ENCODE measurements at places on chromosomes 12 and 14. TPM values are rescaled to one million over a fixed set of nuclear protein-coding genes. Genes with fewer than 3 reads are reported as not detected.
A peak's percentile ranks its signal among the peaks of the same experiment; 100 is the strongest.

GRCh38 chr14:75915045-75915444 lies 66.8 kb downstream of the TGFB3 start:
- no peaks in the 10 kb centered on the region for H3K4me1 ChIP-seq
- no peak overlapping the region for H3K4me3 ChIP-seq
- H3K36me3 ChIP-seq, result no peaks in the 10 kb centered on the region
- no peak overlapping the region for H3K27ac ChIP-seq
- H3K27me3 ChIP-seq, result no peaks in the 10 kb centered on the region

DNA sequence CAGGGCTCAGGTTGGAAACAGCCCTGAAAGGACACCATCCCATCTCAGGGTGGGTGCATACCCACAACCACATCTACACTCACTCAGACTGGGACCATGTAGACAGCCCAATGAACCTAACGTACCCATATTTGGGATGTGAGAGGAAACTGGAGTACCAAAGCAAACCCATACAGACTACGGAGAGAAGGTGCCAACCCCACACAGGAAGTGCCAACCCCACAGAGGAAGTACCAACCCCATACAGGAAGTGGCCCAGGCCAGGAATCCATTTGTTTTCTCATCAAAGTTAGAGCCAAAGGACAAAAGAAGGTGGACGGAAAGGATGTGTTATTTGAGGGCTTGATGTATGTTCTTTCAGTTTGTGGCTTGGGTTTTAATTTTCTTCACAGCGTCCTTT lies 19.5 kb upstream of the SPIC start:
- DNase-seq, result peak; percentile 3
- peaks cover 4% of the 10 kb centered on the region for H3K4me1 ChIP-seq
- H3K27ac ChIP-seq, result no peak overlapping the region
- no peak overlapping the region for H3K4me3 ChIP-seq

DNA sequence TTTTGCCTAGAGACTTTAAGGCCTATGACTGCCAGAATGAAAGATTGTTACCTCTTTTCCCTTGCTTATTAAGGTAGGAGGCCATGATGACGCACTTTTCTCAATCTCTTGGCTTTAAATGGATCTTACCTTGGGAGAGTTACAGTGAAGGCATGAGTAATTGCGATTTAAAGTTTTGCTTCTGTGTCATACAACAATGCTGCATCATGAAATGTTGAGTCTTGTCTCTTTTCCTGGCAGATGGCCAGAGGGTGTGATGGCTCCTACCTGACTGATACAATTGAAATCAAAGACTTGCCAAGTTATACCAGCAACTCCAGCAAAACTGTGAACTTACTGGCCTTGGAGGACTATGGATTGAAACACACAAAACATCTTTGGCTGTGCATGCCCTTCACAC lies 17.2 kb upstream of the LRRK2 start:
- DNase-seq, result no peak
- no peak overlapping the region for H3K27ac ChIP-seq
- no peaks in the 10 kb centered on the region for H3K4me1 ChIP-seq

- no peak for DNase-seq
- H3K27me3 ChIP-seq, result no peaks in the 10 kb centered on the region
- H3K27ac ChIP-seq, result no peak overlapping the region
- no peaks in the 10 kb centered on the region for H3K36me3 ChIP-seq
Measured at GRCh38 chr14:35386673-35387125, 17.9 kb downstream of the NFKBIA start.

GRCh38 chr12:40691913-40692764 lies at the start of gene CNTN1:
Gene CNTN1 (plus strand): TSS chr12:40692439.
- H3K27ac ChIP-seq, result no peak within 1 kb of the TSS
- peaks cover 9% of the 10 kb centered on the region for H3K27me3 ChIP-seq
- no peak for DNase-seq
- no peaks in the 10 kb centered on the region for H3K4me1 ChIP-seq

DNA sequence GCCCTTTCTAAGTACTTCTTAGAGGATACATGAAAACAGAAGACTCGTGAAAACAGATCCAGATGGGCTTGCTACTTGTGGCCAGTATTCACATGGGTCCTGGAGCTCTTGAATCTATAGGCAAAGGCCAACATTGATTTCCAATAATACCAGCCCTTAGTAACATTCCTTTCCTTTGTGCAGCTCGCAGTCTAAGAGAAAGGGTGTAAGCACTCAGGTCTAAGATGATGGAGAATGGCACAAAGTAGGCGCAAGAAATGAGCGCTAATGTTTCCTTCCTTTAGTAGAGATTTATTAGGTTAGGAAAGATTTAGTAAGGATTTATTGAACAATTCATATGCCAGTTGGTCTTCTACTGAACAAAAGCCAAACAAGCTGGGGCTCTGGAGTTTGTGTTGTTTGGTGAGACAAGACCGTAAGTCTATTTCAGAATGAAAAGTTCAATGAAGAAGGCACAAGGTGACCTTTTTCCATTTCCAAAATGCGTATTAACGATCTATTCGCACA lies 525 bp downstream of the RNU6-8 start:
- H3K36me3 ChIP-seq, result no peaks in the 10 kb centered on the region
- peak overlapping the region; percentile 85 for H3K4me3 ChIP-seq
- no peak for DNase-seq
- peaks cover 3% of the 10 kb centered on the region for H3K27me3 ChIP-seq
- peaks cover 10% of the 10 kb centered on the region for H3K4me1 ChIP-seq
- peak overlapping the region; percentile 96 for H3K27ac ChIP-seq

DNA sequence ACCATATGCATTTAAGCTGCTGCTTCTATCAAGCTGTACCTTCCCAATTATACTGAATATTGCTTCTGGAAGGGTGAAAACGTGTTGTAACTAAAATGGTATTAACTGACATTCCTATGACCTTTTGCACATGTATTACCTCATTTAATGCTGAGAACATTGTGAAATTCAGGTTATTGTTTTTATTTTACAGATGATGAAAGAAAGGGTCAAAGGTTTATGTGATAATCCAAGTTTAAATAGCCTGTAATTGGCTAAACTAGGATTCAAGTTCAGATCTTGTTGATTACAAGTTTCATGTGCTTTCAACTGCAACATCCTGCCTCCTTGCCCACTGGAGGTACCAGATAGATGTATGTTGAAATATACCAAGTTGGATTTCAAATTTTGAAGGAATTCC lies 433.3 kb upstream of the PRICKLE1 start:
- H3K36me3 ChIP-seq, result no peaks in the 10 kb centered on the region
- H3K4me3 ChIP-seq, result no peak overlapping the region
- DNase-seq, result no peak
- H3K27me3 ChIP-seq, result no peaks in the 10 kb centered on the region
- H3K4me1 ChIP-seq, result no peaks in the 10 kb centered on the region
- no peak overlapping the region for H3K27ac ChIP-seq

DNA sequence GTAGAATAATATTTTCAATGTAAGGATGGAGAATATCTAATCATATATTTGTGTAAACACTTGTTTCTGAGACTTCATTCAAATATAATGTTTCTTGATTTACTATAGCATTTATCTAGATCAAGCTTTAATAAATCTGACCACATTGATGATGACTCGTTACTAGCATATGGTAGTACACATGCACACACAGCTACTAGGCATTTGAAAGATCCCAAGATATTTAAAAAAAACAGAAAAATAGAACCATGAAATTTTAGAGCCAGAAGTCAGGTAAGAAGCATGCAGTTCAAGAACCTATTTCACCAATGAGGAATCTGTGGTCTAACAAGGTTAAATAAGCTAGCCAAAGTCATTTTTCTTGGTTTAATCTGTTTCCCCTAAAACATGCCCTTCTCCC lies 32.0 kb downstream of the DCP1B start:
- DNase-seq, result no peak
- H3K27ac ChIP-seq, result no peak overlapping the region
- H3K4me1 ChIP-seq, result no peaks in the 10 kb centered on the region
- peaks cover 6% of the 10 kb centered on the region for H3K36me3 ChIP-seq

GRCh38 chr12:15779925-15780324 lies 9.3 kb downstream of the EPS8 start:
- H3K27me3 ChIP-seq, result no peaks in the 10 kb centered on the region
- DNase-seq, result no peak
- no peaks in the 10 kb centered on the region for H3K36me3 ChIP-seq
- no peak overlapping the region for H3K27ac ChIP-seq
- H3K4me1 ChIP-seq, result no peaks in the 10 kb centered on the region

Gene EGLN3
- total RNA-seq, result 3.8 TPM

Gene CDC42BPB
- total RNA-seq, result 11.2 TPM

Gene TMEM119
- 2.0 TPM for total RNA-seq

Data from T-cell (primary cell).